NCI-H2107 (cell line): ENCODE measurements at places on chromosomes 7 and 10.
A peak's percentile ranks its signal among the peaks of the same experiment; 100 is the strongest.

DNA sequence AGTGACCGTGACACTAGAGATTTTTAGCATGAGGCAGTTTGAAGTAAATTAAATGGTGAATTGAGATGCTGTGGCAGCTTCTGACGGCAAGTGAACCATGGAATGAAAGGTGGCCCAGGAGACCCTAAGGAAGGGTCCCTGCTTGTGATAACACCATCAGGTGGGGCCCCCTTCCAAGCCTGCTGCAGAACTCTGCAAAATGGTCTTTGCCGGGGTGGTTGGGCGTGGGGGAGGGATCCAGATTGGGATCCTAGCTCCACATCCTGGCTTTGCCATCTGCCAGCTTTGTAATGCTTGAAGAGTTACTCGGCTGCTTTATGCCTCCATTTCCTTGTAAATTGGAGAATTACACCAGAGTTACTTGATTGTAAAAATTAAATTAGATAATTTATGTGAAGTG lies 222.6 kb upstream of the NFE2L3 start:
- DNase-seq = no peak

GRCh38 chr10:74637685-74638084 lies 188.7 kb upstream of the KAT6B start:
- no peak for DNase-seq

DNA sequence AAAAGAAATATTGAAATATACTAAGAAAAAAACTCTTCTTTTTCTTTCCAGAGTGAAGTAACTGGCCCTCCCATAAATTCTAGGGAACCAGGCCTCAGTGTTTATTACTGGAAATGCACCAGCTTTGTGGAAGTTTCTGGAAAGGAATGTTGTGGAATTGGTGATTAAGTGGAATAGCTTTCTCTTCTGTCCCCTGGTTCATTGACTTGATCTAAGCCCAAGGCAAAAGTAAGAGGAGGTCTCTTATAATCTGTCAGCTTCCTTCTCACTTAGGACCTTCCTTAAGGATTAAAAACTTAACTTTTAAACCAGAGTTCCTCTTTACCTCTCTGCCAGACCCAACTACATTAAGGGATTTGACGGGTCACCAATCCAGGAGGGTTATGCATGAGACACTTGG lies 266.2 kb downstream of the SLC25A13 start:
- no peak for DNase-seq

DNA sequence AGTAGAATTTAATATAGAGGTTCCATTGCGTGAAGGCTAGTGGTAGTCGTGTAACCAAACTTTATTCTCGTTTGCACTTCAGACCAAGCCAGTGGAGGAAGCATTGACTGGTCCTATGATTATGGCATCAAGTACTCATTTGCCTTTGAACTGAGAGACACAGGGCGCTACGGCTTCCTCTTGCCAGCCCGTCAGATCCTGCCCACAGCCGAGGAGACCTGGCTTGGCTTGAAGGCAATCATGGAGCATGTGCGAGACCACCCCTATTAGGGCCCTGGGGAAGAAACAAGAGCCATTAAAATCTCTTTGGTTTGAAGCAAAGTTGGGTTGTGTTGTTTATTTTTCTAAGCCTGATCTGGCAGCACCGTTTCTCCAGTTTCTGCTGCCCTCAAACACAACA lies 3.5 kb upstream of the CPA4 start:
- DNase-seq = no peak

- no peak for DNase-seq
Observed at GRCh38 chr10:110881905-110882304, 10.2 kb downstream of the PDCD4 start.

- no peak for DNase-seq
Observed at GRCh38 chr10:82558014-82558607, 683.1 kb downstream of the NRG3 start.

GRCh38 chr10:111079781-111080180 lies 3.0 kb downstream of the ADRA2A start:
- DNase-seq = no peak

DNA sequence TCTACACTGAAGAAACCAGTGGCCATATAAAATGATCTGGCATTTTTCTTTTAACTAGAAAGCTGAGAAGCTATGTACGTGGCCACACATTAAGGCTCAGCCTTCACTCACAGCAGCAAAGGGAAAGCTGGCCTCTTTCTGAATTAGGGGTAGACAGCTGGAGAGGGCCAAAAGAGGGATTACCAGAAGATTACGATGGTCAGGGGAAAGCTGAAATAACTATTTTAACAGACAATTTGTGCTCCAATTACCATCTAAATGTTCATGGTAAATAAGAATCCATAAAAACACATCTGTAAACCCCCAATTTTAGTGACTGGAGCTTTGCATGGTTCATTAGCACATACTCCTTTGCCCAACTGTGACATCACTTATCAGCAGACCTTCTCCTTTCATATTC lies 314.3 kb downstream of the HPSE2 start:
- no peak for DNase-seq

DNA sequence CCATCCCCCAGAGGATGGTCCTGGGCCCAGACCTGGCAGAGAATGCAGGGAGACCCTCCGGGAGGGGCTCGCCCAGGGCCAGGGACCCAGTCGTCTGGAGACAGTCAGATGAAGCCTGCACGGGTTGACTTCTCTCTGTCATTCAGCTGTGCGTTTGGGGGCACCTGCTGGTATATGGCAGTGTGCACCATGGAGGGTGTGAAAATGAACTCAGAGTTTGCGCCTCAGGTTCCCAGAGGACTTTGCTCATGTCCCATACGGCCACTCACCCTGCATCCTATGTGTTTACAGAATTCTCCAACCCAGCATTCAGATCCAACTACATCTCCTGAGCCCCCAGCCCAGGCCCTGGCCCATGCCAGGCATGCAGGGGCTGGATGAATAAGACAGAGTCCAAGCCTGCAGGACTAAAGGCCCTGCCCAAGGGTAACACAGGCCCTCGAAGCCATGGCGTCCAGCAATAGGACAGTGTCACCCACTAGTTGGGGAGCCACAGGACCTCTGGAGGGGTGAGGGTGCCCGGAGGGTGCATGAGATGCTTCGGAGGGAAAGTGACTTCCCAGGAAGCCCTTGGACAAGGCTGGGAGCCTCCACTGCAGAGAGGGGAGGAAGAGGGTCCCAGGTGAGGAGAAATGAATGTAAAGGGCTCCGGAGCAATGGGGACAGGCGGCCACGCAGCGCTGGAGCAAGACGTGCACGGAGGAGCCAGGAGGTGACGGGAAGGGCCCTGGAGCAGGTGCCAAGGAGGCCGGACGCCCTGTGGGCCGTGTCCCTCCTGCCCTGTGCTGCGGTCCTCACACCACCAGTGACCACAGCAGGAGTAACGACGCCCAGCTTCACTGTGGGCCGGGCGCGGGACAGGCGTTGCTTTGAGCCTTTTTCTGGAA lies 36.3 kb downstream of the CALML3 start:
- DNase-seq = no peak

- DNase-seq = no peak
Observed at GRCh38 chr10:124160943-124161582, 67.7 kb upstream of the CHST15 start.

- no peak for DNase-seq
Observed at GRCh38 chr7:142280263-142280662, 22.4 kb upstream of the PRSS58 start.

GRCh38 chr10:62559481-62560200 lies 185.5 kb downstream of the ZNF365 start:
- DNase-seq = no peak

- DNase-seq = no peak
Observed at GRCh38 chr7:35725280-35725680, 30.3 kb upstream of the HERPUD2 start.

- no peak for DNase-seq
Observed at GRCh38 chr10:970311-971149, 17.7 kb upstream of the GTPBP4 start.

DNA sequence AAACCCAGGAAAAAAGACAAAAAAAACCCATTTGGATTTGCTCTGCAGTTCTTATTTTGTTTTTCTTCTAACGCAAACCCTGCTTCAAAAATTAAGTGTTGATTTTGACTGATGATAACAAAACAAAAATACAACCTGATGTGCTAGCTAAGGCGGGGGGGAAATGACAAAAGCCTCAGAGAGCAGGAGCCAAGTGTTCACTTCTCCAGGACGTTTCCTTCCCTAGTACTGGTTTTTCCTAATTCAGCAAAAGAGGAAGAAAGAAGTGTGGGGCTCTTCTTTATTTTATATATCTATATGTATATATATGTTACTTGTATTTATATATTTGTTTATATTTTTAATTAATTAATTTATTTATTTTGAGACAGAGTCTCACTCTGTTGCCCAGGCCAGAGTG lies 28.0 kb downstream of the SNX10 start:
- DNase-seq = no peak

DNA sequence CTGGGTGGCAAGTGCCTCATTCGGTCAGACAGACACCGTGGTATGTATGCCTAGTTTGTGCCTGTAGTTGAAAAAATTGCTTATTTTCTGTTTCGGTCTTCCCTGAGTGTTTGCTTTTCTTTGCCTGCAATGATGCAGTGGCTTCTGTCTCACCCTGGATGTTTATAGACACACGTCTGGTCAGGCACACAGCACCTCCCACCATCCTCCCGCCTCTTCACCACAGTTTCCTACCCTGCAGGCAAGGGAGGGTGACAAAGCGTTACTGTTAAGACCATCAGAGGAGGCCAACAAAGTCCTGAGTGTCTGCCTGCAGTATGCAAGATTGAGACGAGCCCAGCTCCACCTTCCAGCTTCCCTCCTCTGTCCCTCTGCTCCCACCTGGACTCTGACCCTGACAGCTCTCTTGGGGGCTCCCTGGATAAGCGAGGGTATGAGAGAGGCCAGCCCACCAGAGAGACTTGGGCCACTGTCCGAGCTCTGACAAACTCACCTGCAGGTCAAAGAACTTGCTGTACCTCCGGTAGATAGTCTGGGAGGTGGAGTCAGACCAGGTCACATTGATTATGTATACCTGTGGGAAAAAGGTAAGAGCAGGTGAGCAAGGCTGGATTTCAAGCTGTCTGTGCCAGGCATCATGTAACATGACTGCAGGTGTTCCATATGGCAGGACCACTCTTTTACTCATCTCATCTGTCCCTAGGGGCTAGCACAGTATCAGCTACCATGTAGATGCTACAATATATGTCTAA lies 54.4 kb downstream of the SH3PXD2A start:
- DNase-seq = no peak

DNA sequence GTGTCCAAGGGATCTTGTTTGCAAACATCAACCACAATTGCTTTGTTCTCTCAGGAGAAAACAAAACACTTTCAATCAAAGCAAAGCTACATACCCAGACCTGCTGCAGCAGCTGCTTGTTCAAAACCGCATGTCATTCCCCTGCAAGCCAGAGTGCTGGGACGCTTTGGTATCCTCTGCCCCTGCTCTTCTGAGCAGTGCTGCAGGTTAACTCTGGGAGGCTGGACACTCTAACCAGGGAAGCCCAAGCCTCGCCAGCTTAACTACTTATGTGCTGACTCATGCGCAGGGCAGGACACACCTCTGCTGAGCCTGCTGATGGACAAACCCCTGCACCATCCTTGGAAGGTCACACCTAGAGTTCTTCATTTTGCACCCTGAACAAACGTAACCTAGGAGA lies 28.2 kb upstream of the ASAH2 start:
- DNase-seq = no peak

- DNase-seq = no peak
Observed at GRCh38 chr7:136514776-136515175, 353.7 kb upstream of the CHRM2 start.

GRCh38 chr10:24894728-24895127 lies 57.7 kb downstream of the PRTFDC1 start:
- DNase-seq = no peak

GRCh38 chr7:148262721-148263229 lies 327.8 kb upstream of the C7orf33 start:
- DNase-seq = peak; percentile 25

GRCh38 chr7:116610210-116610609 lies 61.8 kb upstream of the MET start:
- no peak for DNase-seq

GRCh38 chr7:18086165-18087025 lies 58.7 kb upstream of the PRPS1L1 start:
- DNase-seq = no peak

DNA sequence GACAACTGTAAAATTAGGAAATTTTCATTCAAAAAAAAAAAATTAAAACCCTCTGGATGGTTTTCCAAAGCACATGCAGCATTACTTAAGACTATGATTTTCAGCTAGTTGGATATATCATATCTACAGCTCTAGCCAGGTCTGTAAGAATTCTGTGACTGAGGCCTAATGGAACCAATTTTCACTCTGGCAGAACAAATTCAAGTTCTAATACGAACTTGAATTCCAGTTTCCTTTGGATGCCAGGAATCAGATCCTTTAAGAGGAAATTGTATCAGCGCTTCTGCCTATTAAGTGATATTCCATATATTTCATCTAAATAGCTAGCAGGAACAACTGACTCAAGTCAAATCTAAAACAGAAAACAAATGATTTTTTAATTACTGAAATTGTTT lies 34.8 kb downstream of the SKIDA1 start:
- DNase-seq = no peak

DNA sequence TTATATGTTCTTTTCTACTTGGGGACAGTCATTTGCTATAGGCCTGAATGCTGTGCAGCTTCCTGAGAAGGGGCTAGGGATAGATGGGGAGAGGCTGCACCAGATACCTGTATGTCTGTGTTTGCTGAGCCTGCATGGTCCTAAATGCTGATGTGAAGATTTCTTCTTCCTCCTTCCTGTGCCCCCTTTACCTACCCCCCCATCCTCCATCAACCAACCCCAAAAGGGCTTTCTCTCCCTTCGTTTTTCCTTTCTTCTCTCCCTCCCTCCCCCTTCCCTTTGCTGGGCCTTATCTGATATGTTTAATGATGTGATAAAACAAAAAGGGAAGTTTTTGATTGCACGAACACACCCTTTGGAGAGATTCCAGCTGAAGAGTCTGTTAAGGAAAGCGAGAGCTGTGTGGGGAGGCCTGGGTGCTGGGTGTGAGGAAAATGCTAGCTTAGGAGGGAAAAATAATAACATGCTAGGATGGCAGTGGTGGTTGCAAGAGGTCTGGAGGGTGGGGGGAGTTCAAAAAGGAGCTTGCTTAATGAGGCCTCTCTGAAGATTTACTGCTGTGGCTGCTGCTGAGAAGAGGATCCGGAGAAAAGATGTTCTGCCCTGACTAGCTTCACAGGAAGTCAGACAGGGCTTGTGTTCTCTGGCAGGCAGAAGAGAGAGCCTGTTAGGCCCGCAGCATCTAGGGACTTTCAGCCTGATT lies 101.8 kb downstream of the SAMD9 start:
- DNase-seq = no peak

GRCh38 chr7:52260046-52260665 lies 775.3 kb upstream of the POM121L12 start:
- no peak for DNase-seq
